ENCODE measurements at places on chromosomes 3 and 15.

- no peak for DNase-seq
Measured at GRCh38 chr3:124316034-124316287, 324.0 kb upstream of the ROPN1 start.

DNA sequence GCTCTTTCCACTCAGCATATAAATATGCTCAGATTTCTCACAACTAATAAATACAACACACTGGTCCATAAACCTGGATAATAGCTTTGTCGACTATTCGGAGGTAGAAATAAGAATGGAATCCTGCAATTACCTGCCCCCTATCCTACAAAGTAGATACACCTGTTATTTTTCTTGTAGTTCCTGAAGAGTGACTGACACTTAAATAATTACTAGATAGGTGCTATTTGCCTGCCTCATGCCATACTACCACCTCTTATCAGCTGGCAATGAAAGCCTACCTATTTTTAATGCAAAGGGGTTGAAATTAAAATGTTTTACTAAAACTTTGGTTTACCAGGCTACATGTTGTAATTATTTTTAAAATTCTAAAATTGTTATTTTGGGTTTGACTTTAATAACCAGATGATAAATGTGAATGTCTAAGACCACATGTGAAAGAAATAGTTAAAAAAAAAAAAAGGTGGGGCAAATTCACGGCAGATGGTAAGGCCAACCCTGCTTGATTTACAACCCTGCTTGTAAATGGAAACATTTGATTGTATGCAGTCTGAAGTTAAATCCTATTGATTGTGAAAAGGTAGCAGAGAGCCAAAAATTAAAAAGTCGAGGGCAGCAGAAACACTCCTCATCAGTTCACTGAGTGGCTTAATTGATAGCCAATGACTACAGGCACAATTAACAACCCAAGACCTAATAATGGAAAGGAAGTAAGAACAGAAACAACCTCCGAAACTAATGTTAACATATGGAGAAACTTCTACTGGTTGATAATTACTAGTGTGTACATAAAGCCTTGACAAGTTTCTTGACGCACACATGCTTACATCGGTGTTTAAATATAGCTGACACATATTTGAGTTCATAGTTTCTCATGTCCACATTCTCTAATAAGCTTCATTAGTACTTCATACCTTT lies 8.9 kb downstream of the PEAK1 start:
- no peak for DNase-seq

DNA sequence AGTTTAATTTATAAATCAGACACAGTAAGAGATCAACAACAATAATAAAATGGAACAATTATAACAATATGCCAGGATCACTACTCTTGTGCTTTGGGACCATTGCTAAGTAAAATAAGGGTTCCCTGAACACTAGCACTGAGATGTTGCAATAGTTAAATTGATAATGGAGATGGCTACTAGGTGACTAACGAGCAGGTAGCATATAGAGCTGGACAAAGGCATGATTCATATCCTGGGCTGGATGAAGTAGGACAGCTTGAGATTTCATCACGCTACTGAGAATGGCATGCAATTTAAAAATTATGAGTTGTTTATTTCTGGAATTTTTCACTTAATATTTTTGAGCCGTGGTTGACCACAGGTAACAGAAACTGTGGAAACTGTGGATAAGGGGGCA lies 20.7 kb upstream of the MYZAP start:
- peak; percentile 50 for DNase-seq

- DNase-seq = no peak
Measured at GRCh38 chr3:172166890-172167289, 127.5 kb downstream of the FNDC3B start.

DNA sequence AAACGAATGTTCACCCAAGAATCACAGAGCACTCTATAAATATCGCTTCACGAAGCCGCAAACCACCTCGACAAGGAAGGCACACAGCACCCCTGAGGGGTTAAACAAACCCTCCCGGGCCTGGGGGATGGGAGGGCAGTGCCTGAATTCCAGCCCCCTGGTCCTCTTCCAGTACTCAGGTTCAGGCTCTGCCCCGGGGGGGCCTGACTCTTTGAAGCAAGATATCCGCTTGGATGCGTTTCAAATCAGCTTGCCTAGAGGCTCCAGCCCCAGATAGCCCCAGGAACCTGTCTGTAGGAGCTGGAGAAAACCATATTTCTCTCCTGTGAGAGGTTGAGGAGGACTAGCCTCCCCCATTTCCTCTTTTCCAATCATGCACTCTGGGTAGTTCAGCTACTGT lies 194.7 kb downstream of the WNT5A start:
- DNase-seq = no peak

DNA sequence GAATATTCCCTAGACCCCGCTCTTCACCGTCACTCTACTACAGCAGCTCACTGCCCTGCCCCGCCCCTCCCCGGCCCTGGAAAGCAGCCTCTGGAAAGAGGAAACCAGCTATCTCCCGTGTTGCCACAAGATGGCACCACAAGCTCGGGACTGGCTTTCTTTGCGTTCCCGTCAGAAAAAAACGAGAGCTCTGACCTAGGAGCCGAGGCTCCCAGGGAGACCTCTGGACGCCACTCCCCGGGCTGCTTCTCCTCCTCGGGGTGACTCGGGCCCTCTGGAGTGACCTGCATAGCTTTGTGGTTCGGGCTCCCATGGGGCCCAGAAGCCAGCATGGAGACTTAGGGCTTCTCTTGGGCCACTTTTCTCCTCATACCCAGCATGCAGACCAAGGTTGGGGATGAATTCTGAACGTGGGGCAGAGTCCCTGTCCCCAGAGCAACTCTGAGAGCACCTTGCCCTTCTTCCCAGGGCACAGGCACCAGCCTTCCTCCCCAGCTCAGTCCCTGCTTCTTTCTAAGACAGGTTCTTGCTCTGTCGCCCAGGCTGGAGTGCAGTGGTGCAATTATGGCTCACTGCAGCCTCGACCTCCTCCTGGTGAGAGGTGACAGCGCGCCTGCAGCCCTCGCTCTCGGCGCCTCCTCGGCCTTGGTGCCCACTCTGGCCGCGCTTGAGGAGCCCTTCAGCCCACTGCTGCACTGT lies 19.0 kb downstream of the STOML1 start:
- peak; percentile 81 for DNase-seq

- DNase-seq = no peak
Measured at GRCh38 chr3:134037168-134037567, 7.4 kb upstream of the SLCO2A1 start.

- peak; percentile 56 for DNase-seq
Measured at GRCh38 chr3:123719862-123720453, 135.1 kb upstream of the HACD2 start.

GRCh38 chr15:80607287-80607980 lies 87.7 kb upstream of the ABHD17C start:
- DNase-seq = no peak

DNA sequence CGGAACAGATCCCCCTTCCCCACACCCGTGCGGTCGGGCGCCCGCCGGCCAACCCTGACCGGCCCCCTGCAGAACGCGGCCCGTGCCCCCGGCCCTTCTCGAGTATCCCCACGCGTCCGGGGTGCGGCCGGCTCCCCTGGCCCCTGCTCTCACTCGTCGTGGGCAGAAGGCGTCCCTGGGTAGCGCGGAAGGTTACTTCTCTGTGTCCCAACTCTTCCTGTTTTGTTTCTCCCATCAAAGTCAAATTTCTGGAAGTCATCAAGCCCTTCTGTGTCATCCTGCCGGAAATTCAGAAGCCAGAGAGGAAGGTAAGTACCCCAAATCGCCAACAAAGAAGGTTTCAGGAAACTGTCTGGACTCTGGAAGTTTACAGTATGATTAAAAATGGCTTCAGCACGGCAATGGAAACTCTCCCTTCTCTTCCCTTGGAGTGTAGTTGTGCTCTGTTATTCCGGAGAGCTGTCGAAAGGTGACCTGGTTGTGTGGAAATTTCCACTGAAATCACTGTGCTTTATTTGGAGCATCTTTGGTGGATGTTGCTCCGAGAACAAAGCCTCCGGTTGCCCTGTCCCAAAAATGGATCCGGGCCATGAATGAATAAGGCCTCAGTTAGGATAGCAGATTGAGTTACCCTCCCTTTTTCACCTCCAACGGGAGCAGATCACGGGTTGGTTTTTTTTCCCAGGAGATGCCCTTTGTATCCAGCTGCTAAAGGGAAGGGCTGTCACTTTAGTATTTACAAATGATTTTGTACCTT lies 536 bp downstream of the SEC61A1 start:
- DNase-seq = no peak

DNA sequence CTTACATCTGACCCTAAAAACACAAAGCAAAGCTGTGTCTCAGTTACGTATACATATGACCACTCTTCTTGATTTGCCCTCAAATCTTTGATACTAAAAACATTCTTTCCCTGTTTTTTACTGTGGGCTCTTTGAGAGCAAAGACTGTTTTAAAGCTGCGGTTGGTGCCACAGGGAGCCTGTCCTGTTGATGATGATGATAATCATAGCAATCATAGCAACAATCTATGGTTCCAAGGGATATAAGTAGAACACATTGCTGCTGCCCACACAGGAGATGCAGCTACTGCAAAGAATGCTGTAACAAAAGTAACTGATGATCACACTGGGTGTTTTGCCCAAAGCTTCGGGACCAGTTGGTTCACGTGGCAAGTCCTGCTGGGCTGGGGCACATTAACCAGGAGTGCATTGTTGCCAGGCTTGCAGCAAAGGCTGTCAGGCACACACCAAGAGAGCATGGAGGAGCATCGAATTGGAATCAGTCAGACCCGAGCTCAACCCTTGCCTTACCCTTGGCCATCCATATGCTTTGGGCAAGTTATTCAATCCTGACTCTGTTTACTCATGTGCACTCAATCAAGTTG lies 131.4 kb upstream of the EIF1B start:
- DNase-seq = no peak

DNA sequence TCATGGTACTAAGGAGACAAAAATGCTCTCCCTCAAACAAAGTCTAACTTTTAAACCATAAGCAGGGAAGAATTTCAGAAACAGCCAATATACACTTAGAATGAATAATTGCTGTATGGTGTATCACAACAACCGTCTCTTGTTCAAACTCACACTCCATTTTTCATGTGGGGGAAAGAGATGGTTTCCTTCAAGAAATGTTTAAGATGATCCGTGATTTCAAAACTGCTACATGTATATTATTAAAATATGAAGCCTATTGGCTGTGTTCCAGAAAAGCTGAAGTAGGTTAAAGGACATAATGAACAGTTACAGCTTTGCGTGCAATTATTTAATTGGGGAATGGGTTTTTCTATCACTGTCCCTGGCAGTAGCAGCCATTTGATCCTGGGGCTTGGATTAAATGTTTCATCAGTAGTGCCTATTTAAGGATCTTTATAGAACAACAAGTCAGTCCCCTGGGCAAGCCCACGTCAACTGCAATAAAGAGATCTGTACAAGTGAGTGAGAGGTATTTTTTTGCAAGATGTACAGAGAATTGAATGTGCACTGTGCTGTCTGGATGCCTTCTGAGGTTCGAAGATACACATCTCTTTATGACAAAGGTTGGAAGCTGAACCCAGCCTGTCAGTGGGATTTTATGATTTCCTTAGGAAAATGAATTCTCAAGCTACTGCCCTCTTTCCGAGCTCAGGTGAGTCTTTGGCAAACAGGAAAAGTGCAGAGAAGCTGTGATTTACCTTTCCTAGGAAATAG lies 337.2 kb upstream of the RARB start:
- DNase-seq = peak; percentile 62

GRCh38 chr3:15052335-15053242 lies 12.5 kb downstream of the MRPS25 start:
- no peak for DNase-seq

DNA sequence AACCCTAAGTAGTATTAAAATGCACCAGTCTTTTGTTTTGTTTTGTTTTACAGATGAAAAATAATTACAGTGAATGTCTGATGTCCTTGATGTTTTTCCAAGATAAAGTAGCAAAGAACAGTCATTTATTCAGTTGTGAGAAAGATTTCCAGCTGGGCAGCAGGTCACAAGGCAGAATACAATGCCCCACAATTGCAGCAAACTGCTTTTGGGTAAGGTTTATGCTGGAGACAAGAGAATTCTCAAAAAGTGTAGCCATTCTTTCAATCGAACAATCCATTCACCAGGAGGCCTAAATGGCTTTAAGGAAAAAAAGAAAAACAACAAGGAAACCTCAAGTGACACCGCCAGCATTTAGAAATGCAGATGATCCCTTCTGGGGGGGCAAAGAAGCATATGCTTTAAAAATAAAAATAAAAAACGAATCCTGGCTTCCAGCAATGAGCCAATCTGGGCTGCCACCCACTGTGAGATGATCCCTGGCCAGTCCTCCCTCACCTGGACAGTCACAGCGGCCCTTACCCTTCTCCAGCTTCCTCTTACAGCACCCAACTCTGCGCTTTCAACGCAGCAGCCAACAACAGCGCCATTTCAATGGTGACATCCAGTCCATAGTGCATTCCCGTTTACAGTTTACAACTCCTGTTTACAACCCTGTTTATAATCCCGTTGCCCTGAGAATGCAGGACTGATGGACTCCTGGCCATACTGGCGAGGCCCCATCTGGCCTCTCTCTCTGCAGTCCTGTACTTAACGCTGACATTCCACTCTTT lies 25.7 kb upstream of the WNT5A start:
- no peak for DNase-seq

DNA sequence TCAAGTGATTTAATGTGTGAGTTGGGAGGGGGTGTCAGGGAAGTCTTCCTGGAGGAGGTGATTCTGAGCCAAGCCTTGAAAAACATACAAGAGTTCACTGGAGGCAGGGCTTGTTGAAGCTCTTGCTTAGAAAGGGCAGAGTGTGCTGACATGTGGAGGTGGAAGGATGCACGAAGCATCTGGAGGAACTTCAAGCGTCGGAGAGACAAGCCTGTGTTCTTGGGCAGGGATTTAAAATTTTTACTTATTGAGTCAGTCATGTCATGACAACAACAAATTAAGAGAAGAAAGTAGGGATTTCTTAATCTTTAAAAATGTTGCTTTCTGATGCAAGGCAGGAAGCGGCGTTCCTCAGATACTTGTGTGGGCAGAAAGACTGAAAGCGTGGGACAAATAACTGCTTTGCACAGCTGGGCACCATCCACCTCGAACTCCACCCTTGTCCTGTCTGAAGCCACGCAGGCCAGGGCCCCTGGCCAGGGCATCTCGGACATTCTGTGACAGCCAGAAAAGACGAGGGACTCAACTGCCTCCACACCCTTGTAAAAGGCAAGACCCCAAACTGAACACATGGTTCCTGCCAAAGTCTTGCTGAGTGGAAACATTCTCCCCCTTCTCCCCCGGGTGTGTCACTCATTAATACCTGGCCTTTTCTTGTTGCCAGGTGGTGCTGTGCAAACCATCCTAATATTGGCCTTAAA lies 6.9 kb upstream of the IL16 start:
- peak; percentile 85 for DNase-seq

GRCh38 chr3:98814817-98815420 lies 51.8 kb downstream of the ST3GAL6 start:
- peak; percentile 77 for DNase-seq

DNA sequence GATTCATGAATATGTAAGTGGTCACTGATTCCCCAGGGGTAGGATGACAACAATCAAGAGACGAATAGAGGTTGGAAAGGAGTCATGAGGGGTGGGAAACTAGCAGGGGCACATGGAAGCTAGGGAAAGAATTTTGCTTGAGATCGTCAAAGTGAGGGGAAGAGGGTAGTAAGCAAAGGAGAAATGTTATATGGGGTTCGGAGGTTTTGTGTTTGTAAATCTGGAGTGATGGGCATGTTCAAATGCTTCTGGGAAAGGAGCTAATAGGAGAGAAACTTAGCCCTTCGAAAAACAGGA lies 7.9 kb downstream of the RPL14 start:
- no peak for DNase-seq

GRCh38 chr3:188151438-188151837 lies 2.5 kb upstream of the LPP start:
- DNase-seq = peak; percentile 85

All from fibroblast of skin of back (primary cell).